ENCODE measurements at places on chromosomes 3 and 15. TPM values are rescaled to one million over a fixed set of nuclear protein-coding genes. Genes with fewer than 3 reads are reported as not detected.

DNA sequence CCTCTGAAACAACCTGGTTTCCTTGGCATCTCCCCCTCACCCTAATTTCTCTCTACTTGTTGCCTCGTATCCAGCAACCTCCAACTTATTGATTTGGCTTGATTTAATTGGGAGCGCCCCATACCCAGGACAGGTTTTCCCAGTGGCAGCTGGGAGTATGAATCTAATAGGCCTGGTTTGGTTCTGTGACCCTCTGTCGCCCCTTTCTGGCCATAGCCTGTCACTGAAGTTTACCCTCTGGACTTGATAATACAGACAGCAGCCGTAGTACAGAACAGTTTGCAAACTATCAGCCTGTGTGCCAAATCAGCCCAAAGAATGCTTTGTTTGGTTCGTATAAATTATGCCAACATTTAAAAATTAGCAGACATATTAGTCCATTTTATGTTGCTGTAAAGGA lies 525.1 kb upstream of the GOLIM4 start:
- no peak for DNase-seq

DNA sequence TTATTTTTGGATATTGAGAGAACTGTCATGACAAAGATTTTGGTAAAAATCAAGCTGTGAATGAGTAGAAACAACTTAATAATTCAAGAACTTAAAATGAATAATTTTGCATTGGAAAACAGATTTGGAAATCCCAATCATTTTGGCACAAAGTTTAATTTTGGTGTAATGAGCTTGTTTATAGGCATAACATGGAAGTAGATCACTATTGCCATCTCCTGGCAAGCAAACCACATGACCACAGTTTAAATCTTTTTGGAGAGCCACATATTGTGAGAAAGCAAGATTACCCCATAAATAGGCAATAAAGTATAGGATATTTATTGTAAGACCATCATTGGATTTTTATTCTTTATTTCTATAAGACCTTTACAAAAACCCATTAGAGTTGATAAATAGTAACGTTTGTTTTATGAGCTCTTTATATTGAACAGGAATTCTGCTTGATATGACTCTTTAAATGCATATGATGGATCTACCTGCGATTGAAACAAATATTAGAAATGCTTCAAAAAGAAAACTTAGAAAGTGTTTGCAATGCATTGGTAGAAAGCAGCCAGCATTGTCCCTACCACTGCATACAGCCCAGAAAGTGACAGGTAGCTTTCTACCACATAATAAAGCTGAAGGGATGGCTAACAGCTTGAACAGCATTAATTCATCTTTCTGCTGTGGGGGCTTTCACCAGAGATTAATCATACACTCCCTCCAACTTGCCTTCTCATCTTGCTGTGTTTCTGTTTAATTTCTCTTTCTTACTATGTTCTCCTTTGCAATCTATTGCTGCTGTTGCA lies 766.8 kb downstream of the TBL1XR1 start:
- no peak for DNase-seq

DNA sequence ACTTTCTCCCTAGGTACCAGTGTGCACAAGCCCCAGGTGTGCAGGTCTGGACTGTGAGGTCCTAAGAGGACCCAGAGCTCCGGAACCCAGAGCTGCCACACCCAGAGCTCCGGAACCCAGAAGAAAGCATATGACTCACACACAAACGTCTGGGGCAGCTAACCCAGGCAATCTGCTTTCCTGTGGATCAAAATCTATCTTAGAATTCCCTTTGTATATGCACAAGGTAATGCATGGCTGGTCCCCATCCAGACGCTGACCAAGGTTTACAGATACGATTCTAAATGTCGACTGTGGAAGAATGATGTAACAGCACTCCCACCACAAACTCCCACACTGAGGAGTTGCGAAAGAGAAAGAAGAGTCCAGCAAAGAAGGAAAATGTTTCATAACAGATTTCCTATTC lies 15.7 kb downstream of the KCNMB2 start:
- DNase-seq = no peak

GRCh38 chr3:22122567-22122966 lies 371.6 kb upstream of the ZNF385D start:
- no peak for DNase-seq

DNA sequence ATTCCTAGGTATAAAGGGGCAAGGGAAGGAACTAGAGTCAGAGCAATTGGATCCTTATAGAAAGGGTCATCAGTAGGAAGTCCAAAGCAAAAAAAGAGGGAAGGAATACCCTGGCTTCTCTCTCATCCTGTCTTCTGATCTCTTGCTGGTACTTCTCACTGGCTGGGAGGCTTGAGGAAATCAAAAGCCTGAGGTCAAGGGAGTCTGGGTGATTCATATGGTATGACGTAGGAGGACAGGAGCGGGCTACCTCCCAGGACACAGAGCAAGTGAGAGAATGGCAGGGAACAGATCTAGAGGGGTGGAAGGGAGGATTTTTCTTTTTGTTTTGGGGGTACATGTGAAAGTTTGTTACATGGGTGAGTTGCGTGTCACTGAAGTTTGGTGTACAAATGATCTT lies 76.0 kb downstream of the CFAP20DC start:
- DNase-seq = no peak

- no peak for DNase-seq
Measured at GRCh38 chr3:113697500-113698090, 1.2 kb upstream of the USF3 start.

DNA sequence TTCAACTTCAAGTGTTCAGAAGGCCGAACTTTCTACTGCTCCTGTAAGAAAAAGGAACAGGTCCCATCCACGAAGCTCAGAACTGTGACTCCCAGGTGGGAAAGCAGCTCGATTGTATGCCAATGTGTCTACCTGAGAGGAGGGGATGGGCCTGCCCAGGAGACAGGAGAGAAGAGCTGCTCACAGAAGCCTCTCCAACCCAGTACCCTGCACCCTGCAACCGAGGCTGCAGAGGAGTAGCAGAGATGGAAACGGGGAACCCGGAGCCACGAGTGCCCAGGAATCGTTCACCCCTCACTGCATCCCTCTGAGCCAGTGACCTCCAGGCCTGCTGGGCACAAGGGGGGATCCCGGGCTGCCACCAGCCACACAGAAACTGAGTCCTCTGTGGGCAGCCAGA lies 86.5 kb upstream of the PRR23E start:
- DNase-seq = no peak

DNA sequence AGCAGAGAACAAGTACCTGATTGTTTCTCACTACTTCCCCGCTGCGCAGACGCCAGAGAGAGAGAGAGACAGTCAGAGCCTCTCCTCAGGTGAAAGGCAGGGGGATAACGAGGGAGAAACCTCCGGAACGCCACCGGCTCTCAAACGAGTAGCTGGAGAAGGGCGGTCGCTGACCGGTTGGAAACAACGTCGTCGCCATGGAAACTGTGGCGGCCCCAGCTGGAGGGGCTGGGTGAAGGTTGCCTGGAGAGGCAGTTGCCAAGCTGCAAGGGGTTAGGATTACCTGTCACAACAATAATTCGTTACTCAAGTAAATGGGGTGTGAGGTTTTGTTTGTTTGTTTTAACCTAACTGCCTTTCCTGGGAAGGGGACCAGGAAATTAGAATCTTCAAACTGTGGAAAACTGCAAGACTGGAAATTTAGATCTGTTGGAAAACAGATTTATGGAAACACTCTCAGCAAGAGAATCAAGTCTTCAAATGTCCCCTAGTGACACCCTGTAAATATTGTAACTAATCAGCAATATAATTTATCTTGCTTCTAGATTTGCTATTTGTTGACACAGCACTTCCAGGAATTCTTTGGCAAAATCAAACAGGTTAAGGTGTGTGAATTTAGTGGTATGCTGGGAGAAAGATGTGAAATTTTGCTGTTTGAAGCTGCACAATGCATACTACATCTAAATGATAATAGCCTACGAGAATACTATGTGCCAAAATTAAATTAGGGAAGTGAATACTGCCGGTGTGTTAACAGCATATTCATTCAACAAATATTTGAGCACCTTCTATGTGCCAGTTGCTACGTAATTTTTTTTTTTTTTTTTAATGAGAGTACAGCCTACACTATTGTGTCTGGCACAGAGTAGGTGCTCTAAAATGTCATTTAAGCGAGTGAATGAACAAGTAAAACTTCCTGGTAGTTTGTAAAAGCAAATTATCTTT lies at the start of gene DNAH12:
Gene DNAH12 (minus strand): TSS at position 164 of the 945 bp plus-strand sequence. CDS start 1,474 bp downstream, outside the sequence.
- no peak for DNase-seq

DNA sequence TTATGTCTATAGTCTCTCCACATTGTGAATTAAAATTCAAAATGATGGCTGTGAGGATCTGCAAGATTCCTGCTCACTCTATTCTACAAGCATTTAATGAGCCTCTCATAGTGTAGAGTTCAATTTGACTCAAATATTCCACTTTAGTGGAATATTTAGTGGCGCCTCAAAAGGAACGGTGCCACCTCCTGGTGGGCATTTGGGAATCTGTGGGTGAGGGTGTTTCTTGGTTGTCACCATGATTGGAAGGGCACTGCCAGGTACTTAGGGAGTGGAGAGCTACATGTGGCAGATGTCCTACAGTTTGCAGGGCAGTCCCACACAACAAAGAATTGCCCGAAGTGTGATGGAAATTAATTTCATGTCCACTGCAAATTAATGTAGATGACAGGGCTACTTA lies 21.5 kb upstream of the KCNMB3 start:
- DNase-seq = no peak

Gene LRRN1
- total RNA-seq = 0.42 TPM

Gene IL17RE
- total RNA-seq = 20.2 TPM

Gene PLSCR5
- not detected for total RNA-seq
